ENCODE measurements at places on chromosomes 5 and 9. TPM values are rescaled to one million over a fixed set of nuclear protein-coding genes. Genes with fewer than 3 reads are reported as not detected.

RFK gene
- 50.7 TPM for total RNA-seq

ABCA1 gene
- 22.3 TPM for total RNA-seq

PCDHB13 gene
- 1.1 TPM for total RNA-seq

ENC1 gene
- total RNA-seq = 21.9 TPM

KCTD16 gene
- 0.09 TPM for total RNA-seq

AGXT2 gene
- not detected for total RNA-seq

SPATA31E1 gene
- not detected for total RNA-seq
